ENCODE measurements at places on chromosomes 5 and 9.

- no peak for DNase-seq
Observed at GRCh38 chr5:145942749-145943148, 6.4 kb downstream of the SH3RF2 start.

- DNase-seq, result no peak
Observed at GRCh38 chr9:15426019-15426418, 3.3 kb downstream of the SNAPC3 start.

DNA sequence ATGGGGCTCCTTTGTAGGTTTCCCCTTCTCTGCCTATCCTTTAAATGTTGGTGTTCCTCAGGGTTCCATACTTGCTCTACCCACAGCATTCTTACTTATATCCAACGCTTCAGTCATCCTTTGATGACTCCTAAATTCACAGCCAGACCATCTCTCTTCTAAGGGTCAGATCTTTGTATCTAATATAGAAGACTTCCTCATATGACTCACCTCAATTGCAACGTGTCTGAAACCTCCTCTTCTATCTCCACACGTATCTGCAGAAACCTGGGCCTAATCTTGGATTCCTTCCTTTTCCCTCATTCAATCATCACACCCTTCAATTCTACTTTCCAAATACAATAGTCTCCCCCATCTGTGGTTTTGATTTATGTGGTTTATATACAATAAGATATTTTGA, 68.3 kb downstream of the HMGCR start:
- DNase-seq, result peak; percentile 6

GRCh38 chr5:130035388-130035787, 131.1 kb downstream of the CHSY3 start:
- DNase-seq, result no peak

- DNase-seq, result no peak
Observed at GRCh38 chr5:30960036-30960435, 233.4 kb upstream of the CDH6 start.

GRCh38 chr9:81729135-81729534, 39.8 kb upstream of the TLE1 start:
- no peak for DNase-seq

DNA sequence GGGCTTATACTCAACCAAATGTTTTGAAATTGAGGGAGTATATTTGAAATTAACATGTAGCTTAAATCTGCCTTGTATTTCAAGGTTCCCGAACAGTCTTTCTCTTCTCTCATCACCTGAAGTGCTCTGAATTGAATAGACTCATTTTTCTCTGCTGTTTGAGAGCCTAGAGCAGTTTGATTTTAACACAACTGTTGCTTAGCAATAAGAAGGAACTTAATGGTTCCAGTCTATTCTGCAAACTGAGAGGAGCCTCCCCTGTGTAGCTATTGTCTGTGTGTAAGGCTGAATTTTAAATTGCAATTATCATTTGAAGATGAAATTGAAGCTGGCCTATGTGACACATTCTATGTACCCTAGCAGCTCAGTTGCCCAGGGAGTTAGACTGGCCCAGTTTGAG, 87.1 kb upstream of the CKMT2 start:
- DNase-seq, result no peak

GRCh38 chr5:177557041-177557647, 2.8 kb upstream of the FAM193B start:
- no peak for DNase-seq

GRCh38 chr5:67971971-67972821, 243.4 kb upstream of the PIK3R1 start:
- no peak for DNase-seq

- peak; percentile 50 for DNase-seq
Observed at GRCh38 chr9:3526997-3527940, 1.5 kb upstream of the RFX3 start.

All from mesenchymal stem cell (in vitro differentiated cells and primary cell).